ENCODE measurements at places on chromosomes 3 and 15.

- DNase-seq: no peak
Measured at GRCh38 chr15:26901041-26901440, 34.2 kb downstream of the GABRA5 start.

DNA sequence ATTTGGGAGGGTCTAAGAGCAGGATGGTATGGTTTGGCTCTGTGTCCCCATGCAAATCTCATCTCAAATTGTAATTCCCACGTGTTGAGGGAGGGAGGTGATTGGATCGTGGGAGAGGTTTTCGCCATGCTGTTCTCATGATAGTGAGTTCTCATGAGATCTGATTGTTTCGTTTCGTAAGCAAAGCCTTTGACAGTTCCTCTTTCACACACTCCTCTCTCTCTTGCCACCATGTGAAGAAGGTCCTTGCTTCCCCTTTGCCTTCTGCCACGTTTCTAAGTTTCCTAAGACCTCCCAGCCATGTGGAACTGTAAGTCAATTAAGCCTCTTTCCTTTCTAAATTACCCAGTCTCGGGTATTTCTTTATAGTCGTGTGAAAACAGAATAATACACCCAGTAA, 553.7 kb downstream of the TAFA4 start:
- DNase-seq: no peak

DNA sequence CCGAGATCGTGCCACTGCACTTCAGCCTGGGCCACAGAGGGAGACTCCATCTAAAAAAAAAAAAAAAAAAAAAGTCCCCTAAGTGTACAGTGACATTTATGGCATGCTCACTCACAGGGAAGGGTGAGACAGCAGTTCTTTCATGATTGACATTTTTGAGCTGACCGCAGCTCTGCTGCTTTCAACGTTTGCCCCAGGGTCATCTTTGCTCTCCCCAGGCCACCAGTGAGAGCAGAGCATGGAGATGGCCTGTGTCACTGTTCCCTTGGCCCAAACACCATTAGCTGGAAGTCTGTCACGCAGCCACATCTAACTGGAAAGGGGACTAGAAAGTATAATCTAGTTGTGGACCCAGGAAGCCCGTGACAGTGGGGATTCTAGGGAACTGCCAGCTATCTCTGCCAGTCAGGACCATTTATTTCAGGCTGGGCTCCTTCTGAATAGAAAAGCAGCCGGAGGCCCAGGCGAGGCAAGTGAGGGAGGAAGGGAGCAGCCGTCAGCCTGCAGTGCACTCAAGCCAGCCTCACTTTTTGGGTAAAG, 193.4 kb upstream of the HES1 start:
- no peak for DNase-seq

DNA sequence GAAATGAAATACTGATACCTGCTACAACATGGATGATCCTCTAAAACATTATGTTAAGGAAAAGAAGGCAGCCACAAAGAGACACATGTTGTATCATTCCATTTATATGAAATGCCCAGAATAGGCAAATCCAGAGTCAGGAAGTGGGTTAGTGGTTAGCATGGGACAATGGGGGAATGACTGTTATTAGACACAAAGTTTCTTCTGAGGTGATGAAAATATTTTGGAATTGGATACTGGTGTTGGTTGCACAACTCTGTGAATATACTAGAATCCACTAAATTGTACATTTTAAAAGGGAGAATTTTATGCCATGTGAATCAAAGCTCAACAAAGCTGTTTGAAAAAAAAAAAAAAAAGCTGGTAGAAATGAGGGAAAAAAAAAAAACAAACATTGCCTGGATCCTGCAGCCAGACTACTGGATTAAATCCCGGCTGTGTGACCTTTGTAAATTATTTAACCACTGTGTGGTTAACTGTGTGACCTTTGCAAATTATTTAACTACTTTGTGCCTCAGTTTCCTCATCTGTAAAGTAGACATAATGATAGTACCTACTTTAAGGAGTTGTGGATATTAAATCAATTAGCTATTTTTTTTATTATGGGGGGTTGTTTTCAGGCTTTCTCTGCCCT, 75.6 kb upstream of the PRICKLE2 start:
- no peak for DNase-seq

DNA sequence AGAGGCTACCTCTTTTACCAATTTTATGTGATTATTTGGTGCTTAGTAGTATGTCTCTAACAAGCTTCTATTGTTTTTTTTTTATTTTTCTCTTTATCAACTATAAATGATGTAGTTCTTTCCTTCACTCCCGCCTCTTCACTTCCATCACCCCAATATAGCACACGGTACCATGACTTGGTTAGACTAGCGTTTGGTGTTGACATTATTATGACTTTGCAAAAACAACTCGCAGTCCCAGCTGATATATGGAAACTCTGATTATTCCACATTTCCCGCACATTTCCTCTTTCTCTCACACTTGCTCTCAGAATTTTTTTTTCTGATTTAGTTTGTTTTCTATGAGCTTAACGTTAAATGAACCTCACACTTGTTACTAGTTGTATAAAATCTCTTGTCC, 162.2 kb downstream of the GREM1 start:
- no peak for DNase-seq

- DNase-seq: no peak
Measured at GRCh38 chr3:174620138-174620537, 239.0 kb upstream of the NAALADL2 start.

DNA sequence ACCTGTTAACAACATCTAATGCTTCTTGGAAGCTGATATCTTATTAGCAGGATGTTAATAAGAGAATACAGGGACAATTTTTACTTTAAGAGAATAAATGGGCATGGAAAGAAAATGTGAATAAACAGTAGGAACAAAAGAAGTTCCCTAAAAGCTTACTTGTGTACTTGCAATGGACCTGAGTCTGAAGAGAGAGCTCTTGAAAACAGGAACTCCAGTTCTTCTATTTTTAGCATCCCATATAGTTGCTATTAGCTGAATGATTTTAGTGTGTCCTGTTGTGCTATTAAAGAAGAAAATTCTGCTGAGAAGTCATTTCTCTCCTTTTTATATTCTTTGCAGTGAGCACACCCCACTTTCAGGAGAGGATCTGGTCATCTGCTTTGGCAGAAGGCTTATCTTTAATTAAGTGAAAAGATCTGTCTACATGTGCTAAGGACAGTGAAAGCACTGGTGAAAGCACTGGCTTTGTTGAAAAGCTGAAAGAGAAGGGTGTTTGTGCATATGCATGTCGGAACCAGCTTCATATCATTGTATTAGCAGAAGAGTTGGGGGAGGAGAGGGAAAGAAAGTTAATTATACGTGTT, 1.4 kb upstream of the ST3GAL6 start:
- no peak for DNase-seq

- no peak for DNase-seq
Measured at GRCh38 chr15:61155741-61156700, 73.1 kb downstream of the RORA start.

DNA sequence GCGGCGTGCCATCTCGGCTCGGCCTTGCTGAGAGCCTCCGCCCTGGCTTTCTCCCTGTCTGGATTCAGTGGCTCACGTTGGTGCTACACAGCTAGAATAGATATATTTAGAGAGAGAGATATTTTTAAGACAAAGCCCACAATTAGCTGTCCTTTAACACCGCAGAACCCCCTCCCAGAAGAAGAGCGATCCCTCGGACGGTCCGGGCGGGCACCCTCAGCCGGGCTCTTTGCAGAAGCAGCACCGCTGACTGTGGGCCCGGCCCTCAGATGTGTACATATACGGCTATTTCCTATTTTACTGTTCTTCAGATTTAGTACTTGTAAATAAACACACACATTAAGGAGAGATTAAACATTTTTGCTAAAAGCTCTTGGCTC, 54.1 kb downstream of the PLXNA1 start:
- DNase-seq: no peak

- no peak for DNase-seq
Measured at GRCh38 chr3:52080830-52081719, 24.7 kb upstream of the DUSP7 start.

GRCh38 chr3:72887705-72888545, at the start of gene GXYLT2:
GXYLT2 (plus strand) TSS chr3:72888046; CDS start chr3:72888234, 188 bp downstream.
- DNase-seq: no peak

GRCh38 chr3:49607796-49608195, 53.5 kb downstream of the BSN start:
- DNase-seq: no peak

GRCh38 chr3:195550723-195551122, 7.6 kb upstream of the PPP1R2 start:
- DNase-seq: no peak

GRCh38 chr3:160444411-160444810, 5.2 kb downstream of the TRIM59 start:
- DNase-seq: no peak

- DNase-seq: no peak
Measured at GRCh38 chr3:31748933-31749295, 216.2 kb downstream of the STT3B start.

DNA sequence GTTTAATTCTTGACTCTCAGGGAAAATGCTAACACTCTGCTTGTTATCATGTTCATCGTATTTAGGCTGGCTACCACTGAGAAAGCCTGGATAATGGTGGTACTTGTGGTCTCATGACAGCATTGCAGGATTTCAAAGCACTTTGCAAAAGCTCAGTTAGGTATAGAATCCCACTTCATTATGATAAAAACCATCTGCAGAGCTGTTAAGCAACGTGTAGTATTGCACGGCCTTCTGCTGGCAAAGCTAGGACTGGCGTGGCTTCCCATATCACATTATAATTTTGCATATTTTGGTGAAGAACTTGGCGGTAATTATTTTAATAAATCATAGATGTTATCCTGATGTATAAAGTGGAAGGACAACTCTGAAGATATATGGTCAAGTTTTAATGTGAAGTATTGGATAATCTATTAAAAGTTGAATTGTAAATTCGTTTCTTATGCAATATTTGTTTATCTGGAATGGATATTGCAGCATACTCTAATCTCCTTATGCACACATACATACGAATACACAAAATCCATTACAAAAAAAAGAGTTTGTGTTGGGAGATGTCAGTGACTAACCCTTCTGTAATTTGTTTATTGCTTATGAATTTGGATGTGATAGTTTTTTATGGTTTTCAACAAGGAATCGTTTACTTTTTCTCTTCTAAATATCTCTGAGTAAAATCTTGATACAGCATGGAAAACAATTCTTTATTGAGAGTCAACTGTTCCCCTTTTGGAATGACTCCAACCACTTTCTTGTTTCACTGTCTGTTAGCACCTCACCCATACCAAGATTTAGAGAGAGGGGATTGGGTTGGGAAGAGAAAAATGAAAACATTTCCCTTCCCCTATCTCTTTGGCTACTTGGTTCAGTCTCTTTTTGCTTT, 9.2 kb downstream of the RAB8B start:
- DNase-seq: no peak

DNA sequence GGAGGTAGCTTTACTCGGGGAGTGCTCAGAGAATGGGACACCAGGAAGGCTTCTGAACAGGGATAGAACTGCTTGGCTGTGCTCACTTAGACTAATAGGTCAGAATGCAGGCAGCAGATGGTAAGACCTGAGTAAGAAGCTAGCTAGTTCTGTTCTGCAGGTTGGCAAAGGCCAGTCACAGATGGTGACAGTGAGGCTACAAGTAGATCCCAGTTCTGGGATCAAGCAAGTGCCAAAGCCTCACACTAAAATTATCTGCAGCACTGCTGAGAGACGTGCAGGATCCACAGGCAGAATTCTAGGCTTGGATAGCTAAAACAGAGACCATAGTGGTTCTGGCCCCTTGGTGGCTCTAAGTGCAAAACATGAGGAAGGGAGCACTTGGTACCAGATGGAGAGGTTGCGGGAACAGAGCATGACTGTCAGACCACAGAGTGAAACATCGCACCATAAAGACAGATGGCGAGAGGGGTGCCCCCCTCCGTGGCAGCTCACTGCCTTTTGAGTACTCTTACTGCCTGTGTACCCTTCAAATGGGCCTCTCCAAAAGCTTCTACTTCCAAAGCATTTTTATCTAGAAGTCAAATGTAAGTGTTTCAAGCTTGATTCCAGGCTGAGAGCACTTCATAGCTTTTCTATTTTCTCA, 3.6 kb upstream of the GLCE start:
- no peak for DNase-seq

GRCh38 chr15:72706266-72706665, 20.3 kb downstream of the BBS4 start:
- DNase-seq: no peak

DNA sequence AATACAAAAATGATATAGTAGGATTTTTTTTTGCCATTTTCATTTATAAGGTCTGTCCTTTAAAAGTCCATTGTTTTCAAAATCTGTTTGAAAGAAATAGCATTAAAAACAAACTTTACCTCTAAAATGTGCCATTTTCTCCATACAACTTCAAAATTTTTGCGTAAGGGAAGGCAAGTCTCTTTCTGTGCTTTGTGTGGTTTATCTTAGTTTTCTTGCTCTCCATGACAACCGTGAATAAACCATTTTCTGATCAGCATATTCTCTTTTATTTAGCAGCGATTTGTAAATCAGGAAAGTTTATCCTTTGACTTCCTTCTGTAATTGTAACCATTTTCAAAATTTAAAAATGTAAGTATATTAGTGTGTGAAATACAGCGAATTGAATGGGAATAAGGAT, 147.9 kb upstream of the CGNL1 start:
- DNase-seq: no peak

DNA sequence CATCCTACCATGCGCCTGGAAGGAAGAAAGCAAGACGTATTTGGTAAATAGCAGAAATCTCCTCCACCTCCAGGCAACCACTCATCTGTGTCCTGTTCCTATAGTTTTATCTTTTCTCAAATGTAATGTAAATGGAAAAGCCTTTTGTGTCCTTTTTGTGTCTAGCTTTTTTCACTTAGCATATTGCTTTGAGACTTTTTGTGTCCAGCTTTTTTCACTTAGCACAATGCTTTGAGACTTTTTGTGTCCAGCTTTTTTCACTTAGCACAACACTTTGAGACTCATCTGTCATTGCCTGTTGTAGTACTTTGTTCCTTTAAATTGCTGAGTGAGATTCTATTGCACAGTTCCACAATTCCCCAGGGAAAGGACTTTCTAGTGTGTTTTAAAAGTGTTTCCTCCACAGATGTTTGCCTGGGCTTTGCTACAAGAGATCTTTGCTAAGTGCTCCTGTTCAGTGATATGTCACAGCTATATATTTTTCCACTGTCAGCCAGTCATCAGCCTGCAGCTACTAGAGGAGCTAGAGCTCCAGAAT, 27.9 kb upstream of the MUC13 start:
- DNase-seq: no peak

DNA sequence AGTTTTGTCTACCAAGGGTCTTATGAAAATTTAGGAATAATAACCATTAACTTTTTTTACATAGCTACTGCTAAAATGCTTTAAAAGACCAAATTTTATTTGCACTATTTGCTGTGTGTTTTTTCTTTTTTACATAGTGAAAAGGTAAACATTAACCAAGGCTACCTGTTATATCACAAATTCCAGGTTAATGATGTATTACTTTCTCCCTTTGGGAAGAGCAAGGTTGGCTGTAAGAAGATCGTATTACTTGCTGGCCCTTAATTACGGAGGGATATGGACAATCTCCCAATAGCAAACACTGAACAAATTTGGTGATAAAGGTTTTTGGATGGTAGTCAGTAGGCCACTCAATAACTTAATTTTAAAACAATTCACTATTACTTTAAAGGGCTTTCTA, 22.4 kb downstream of the LRRC58 start:
- no peak for DNase-seq

DNA sequence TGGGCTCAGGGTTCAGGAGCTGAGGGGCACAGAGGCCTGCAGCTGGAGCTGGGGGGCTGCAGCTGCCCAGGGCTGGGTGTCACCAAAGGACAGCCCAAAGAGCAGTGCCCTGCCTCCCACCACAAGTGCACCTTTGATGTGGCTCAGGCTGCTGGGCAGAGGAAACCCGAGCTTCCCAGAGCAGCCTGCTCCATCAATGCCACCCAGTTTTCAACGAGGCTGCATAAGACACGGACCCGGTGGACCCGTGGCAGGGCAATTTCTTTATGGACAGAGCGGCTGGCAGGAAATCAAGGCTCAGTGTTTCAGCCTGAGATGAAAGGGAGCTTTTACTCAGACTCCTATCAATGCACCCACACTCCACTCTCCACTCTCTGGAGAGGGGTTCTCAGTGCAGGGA, 18.7 kb downstream of the SEMA5B start:
- DNase-seq: no peak

Data from T-helper 22 cell (primary cell).